Endodermal cell (in vitro differentiated cells): ENCODE measurements at places on chromosomes 6 and 20. TPM values are rescaled to one million over a fixed set of nuclear protein-coding genes. Genes with fewer than 3 reads are reported as not detected.
A peak's percentile ranks its signal among the peaks of the same experiment; 100 is the strongest.

ETV7 gene
- 0.21 to 0.49 TPM (median 0.42 TPM) in 3 replicates for total RNA-seq

SYNCRIP gene
- total RNA-seq = 117 to 123 TPM (median 121 TPM) in 3 replicates

NOX3 gene
- total RNA-seq = not detected in 3 replicates

ZMYND8 gene
- 98.7 and 99.9 TPM in 2 replicates for total RNA-seq

ENPP1 gene
- 6.5 to 11.6 TPM (median 10.9 TPM) in 3 replicates for total RNA-seq

CENPQ gene
- 14.0 to 22.9 TPM (median 22.2 TPM) in 3 replicates for total RNA-seq

PLAGL2 gene
- 11.8 to 25.7 TPM (median 25.5 TPM) in 3 replicates for total RNA-seq

TNFRSF6B gene
- total RNA-seq = not detected in 2 replicates

DNA sequence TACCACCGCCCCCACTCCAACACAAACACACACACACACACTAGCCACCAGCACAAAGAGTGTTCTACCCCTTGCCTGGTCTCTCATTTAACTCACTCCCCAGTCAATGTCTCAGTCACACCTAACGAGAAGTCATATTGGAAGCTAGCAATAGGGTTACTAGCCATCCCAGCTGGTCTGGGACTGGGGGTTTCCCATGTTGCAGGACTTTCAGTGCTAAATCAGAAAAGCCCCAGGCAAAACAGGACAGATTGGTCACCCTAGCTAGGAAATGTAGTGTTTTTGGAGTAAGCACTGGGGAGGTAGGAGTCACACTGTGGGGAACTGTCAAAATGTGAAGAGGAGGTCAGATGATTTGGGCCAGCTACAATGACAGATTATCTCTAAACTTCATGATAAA lies 158.1 kb downstream of the UNC5CL start:
- DNase-seq = no peak
- no peaks in the 10 kb centered on the region for H3K36me3 ChIP-seq
- H3K4me3 ChIP-seq = no peak overlapping the region
- no peak overlapping the region for H3K27ac ChIP-seq
- no peaks in the 10 kb centered on the region for H3K27me3 ChIP-seq
- no peaks in the 10 kb centered on the region for H3K4me1 ChIP-seq

GRCh38 chr6:73519926-73520687 lies 725 bp downstream of the EEF1A1 start:
- H3K4me1 ChIP-seq = no peaks in the 10 kb centered on the region
- DNase-seq = peak; percentile 64
- peaks cover 52% of the 10 kb centered on the region for H3K36me3 ChIP-seq
- H3K4me3 ChIP-seq = peak overlapping the region; percentile 92

GRCh38 chr6:4907602-4908001 lies 96.2 kb downstream of the RPP40 start:
- H3K27ac ChIP-seq = no peak overlapping the region
- H3K4me3 ChIP-seq = no peak overlapping the region
- peaks cover 26% of the 10 kb centered on the region for H3K36me3 ChIP-seq

GRCh38 chr6:53124131-53124800 lies 24.4 kb downstream of the GCM1 start:
- DNase-seq = no peak
- H3K4me1 ChIP-seq = no peaks in the 10 kb centered on the region
- H3K4me3 ChIP-seq = no peak overlapping the region
- H3K27ac ChIP-seq = no peak overlapping the region

GRCh38 chr6:125031385-125031784 lies 69.1 kb downstream of the RNF217 start:
- no peak for DNase-seq
- no peaks in the 10 kb centered on the region for H3K36me3 ChIP-seq
- no peaks in the 10 kb centered on the region for H3K4me1 ChIP-seq

DNA sequence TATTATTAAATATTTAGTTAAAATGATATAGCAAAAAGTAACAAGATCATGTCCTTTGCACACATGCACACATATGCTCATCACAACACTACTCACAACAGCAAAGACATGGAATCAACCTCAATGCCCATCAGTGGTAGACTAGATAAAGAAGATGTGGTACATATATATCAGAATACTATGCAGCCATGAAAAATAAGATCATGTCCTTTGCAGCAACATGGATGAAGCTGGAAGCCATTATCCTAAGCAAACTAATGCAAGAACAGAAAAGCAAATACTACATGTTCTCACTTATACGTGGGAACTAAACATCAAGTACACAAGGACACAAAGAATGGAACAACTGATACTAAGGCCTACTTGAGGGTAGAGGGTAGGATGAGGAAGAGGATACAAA lies 14.3 kb downstream of the AK9 start:
- no peak overlapping the region for H3K4me3 ChIP-seq
- H3K27ac ChIP-seq = no peak overlapping the region
- no peaks in the 10 kb centered on the region for H3K4me1 ChIP-seq

DNA sequence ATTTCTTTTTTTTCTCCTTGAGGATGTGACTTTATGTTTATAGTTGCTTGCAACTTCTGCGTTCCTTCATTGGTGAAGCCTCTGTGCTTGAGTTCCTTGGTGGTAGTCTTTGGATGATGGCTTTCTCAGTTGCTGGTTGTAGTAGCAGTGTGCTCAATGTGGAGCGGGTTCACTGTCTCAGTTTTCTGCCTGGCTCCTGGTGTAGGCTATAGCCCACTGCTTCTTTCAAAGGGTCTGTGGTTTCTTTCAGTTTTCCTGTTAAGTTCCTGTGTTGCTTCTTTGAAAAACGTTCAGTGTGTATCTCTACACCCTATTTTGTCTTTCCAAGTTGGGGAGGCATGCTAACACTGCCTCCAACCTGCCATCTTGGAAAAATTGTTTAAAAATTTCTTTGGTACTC lies 33.9 kb upstream of the ZBTB24 start:
- H3K27me3 ChIP-seq = no peaks in the 10 kb centered on the region
- DNase-seq = no peak
- no peaks in the 10 kb centered on the region for H3K4me1 ChIP-seq
- no peak overlapping the region for H3K27ac ChIP-seq

DNA sequence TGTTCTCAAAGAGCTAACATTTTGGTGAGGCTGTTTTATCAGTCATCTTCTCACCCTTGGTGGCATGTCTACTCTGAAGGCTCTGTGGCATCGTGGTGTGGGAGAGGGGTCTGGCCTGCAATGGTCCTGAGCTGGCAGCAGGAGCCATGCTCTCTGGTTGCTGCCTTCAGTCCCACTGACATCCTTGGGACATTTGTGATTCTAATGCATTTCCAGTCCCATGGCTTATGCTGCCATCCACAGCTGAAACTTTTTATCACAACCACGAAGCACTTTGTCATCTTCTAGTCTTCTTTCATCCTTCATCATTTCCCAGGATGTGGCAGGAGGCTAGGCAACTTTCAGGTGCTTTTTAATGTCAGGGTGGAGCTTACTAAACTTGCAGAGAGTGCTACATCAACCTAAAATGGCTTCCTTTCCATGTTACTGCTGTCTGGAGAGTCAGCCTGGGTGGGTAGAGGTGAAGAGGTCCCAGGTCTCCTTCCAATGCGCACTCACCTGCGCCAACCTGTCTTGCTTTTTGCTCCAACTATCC lies 77.1 kb downstream of the GPR63 start:
- no peaks in the 10 kb centered on the region for H3K27me3 ChIP-seq
- no peaks in the 10 kb centered on the region for H3K4me1 ChIP-seq
- H3K4me3 ChIP-seq = no peak overlapping the region
- H3K36me3 ChIP-seq = no peaks in the 10 kb centered on the region

GRCh38 chr6:160028487-160029275 lies 59.8 kb downstream of the IGF2R start:
- H3K36me3 ChIP-seq = peaks cover 72% of the 10 kb centered on the region
- no peaks in the 10 kb centered on the region for H3K27me3 ChIP-seq
- peak; percentile 39 for DNase-seq

- no peaks in the 10 kb centered on the region for H3K27me3 ChIP-seq
- no peak for DNase-seq
- no peaks in the 10 kb centered on the region for H3K4me1 ChIP-seq
- no peak overlapping the region for H3K4me3 ChIP-seq
- no peaks in the 10 kb centered on the region for H3K36me3 ChIP-seq
Measured at GRCh38 chr6:83354747-83355146, 76.1 kb downstream of the ME1 start.

GRCh38 chr6:40906759-40907158 lies 132.3 kb downstream of the UNC5CL start:
- no peaks in the 10 kb centered on the region for H3K36me3 ChIP-seq
- no peak overlapping the region for H3K27ac ChIP-seq
- no peak overlapping the region for H3K4me3 ChIP-seq
- H3K27me3 ChIP-seq = peaks cover 5% of the 10 kb centered on the region
- DNase-seq = no peak

GRCh38 chr6:155955038-155955437 lies 499.4 kb upstream of the NOX3 start:
- no peak overlapping the region for H3K27ac ChIP-seq
- H3K27me3 ChIP-seq = no peaks in the 10 kb centered on the region
- DNase-seq = peak; percentile 74
- H3K4me1 ChIP-seq = peaks cover 5% of the 10 kb centered on the region
- no peak overlapping the region for H3K4me3 ChIP-seq

DNA sequence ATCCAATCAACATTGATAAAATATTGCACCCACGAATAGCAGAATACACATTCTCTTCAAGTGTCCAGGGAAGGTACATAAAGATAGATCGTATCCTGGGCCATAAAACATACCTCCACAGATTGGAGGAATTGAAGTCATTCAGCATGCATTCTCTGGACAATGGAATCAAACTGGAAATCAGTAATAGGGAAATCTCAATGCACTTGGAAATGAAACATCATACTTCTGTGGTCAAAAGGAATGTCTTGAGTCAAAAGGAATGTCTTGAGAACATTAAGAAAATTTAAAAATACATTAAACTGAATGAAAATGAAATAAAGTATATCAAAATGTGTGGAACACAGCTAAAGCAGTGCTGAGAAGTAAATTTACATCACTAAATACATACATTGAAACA lies 138.8 kb downstream of the TFAP2A start:
- H3K4me1 ChIP-seq = no peaks in the 10 kb centered on the region
- no peak overlapping the region for H3K4me3 ChIP-seq
- H3K27me3 ChIP-seq = no peaks in the 10 kb centered on the region
- H3K36me3 ChIP-seq = no peaks in the 10 kb centered on the region
- DNase-seq = no peak

DNA sequence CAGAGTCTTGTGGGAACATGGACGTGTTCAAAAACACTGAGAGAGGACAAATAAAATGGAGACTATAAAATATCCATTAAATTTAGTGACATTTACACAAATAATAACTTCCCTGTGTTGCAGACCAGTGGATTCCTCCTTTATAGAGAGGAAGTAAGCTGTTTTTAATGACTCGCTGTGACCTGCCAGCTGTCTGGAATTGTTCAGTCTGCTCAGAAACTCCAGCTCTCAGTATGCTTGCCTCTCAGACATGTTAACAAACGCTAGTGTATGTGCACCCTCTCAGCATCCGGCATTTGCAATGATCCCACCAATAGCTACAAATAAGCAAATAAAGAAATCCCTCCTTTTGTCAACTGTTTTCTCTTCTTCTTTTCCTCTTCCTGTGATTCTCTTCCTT lies 158.0 kb upstream of the TCF21 start:
- H3K36me3 ChIP-seq = no peaks in the 10 kb centered on the region
- no peaks in the 10 kb centered on the region for H3K27me3 ChIP-seq
- no peak overlapping the region for H3K4me3 ChIP-seq
- no peak for DNase-seq
- H3K4me1 ChIP-seq = no peaks in the 10 kb centered on the region

DNA sequence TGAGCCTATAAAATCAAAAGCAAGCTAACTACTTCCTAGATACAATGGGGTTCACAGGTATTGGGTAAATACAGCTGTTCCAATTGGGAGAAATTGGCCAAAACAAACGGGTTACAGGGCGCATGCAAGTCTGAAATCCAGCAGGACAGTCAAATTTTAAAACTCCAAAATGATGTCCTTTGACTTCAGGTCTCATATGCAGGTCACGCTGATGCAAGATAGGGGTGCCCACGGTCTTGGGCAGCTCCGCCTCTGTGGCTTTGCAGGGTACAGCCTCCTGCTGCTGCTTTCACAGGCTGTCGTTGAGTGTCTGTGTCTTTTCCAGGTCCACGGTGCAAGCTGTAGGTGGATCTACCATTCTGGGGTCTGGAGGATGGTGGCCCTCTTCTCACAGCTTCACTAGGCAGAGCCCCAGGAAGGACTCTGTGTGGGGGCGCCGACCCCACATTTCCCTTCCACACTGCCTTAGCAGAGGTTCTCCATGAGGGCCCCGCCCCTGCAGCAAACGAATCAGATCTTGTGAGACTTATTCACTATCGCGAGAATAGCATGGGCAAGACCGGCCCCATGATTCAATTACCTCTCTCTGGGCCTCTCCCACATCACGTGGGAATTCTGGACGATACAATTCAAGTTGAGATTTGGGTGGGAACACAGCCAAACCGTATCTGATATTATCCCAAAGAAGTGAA lies 11.9 kb upstream of the SMIM29 start:
- no peaks in the 10 kb centered on the region for H3K4me1 ChIP-seq
- no peaks in the 10 kb centered on the region for H3K36me3 ChIP-seq
- H3K4me3 ChIP-seq = no peak overlapping the region
- H3K27ac ChIP-seq = no peak overlapping the region
- H3K27me3 ChIP-seq = no peaks in the 10 kb centered on the region

DNA sequence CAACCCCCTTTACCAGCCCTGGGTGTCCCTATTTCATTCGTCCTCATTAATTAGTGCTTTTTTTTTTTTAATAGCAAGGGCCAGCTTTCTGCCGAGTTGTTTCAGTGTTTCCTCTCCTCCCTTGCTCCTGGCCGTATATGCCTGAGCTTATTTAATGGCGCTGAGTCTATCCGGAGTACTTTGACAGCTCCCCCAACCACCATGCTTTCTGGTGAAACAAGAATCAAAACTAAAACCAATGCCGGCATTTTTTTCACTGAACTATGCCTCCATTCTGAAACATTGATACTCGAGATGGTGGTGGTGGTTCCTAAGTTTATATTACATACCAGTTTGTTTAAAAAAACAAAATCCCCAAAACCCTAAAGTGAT lies 1.2 kb downstream of the DCBLD1 start:
- H3K27ac ChIP-seq = peak overlapping the region; percentile 47
- H3K27me3 ChIP-seq = peaks cover 9% of the 10 kb centered on the region
- H3K4me1 ChIP-seq = no peaks in the 10 kb centered on the region
- H3K4me3 ChIP-seq = peak overlapping the region; percentile 97
- DNase-seq = no peak
- H3K36me3 ChIP-seq = peaks cover 10% of the 10 kb centered on the region

- no peak overlapping the region for H3K4me3 ChIP-seq
- peak; percentile 30 for DNase-seq
- no peaks in the 10 kb centered on the region for H3K27me3 ChIP-seq
- H3K36me3 ChIP-seq = no peaks in the 10 kb centered on the region
Measured at GRCh38 chr6:43254138-43254817, 11.0 kb downstream of the TTBK1 start.
